CD4-positive, alpha-beta memory T cell (primary cell): ENCODE measurements at places on chromosomes 5 and 9. TPM values are rescaled to one million over a fixed set of nuclear protein-coding genes. Genes with fewer than 3 reads are reported as not detected.

GRCh38 chr5:78377056-78377717 is 16.8 kb downstream of the SCAMP1 start:
- DNase-seq = no peak

The SLC2A6 gene
- total RNA-seq = 2.5 TPM

DNA sequence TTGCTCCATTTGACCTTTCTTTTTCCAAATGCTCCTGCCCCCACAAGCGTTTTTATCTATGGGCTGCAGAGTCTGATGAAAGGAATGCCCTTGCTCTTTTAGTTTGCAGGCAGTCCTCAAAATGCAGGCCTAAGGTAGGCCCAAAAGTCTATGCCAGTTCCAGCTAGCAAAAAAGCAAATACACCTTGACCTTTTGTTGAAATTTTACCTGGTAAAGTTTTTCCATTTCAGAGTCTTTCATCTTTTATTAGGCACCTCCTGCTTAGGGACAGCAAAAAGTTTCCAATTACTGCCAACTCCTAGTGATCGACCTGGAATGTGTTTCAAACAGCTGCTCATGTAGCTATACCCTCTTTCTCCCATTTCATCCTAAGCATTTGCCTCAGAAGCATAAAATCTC is 2.7 kb upstream of the LEAP2 start:
- no peak for DNase-seq

- no peak for DNase-seq
Measured at GRCh38 chr5:72812488-72812887, 4.0 kb upstream of the TNPO1 start.

The IER5L gene
- 3.1 TPM for total RNA-seq

- no peak for DNase-seq
Measured at GRCh38 chr5:163609910-163610309, 104.5 kb downstream of the MAT2B start.

DNA sequence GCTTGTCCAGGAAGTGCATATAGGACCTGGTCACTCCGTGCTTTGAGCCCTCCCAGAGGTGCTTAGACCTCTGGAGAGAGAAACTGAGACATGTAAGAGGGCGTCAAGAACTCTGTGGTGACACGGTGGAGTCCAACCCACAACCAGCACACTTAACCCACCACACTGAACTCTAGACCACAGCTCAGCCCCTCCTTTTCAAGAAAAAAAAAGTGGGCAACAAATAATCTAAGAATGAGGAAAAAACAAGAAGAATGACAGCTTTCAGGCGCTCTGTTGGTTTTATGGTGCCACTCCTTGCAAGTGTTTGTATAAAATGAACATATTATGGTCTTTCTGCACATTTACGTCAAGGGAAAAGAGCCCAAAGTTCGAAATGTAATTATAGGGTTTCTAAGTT is 50.2 kb upstream of the SNAPC3 start:
- DNase-seq = no peak

DNA sequence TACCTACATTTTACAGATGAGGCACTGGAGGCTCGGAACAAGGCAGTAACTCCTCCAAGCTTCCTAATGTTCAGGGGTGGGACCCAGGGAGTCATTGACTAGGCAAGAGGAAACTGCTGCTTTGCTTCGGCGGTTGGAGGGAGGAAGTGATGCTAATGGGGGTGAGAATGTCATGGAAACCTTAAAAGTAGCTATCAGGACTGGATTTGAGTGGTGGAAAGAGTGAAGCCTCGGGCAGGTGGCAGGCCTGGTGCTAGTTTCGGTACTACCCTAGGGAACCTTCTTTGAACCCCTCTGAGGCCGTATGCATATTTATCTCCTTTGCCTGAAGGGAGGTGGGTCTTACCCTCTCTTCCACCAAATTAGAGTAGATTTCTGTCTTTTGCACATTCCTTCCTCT is 1.6 kb downstream of the BSPRY start:
- no peak for DNase-seq

The SMARCA2 gene
- total RNA-seq = 245 TPM

The NPR2 gene
- 15.9 TPM for total RNA-seq

DNA sequence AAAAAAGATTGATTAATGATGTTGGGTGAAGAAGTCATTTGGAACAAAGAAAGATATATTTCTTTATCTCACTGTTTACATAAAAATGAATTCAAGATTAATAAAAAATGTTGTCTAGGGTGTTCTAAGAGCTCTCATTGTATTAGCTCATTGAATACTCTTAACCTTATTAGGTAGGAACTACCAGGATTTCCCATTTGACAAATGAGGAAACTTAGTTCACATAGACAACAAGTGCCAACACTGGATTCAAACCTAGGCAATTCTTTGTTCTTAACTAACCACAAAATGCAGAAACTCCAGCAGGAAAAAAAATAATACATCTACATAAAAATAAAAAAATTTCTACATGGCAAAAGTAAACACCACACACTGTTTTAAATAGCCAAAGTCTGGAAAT is 175.8 kb downstream of the RAPGEF6 start:
- no peak for DNase-seq

GRCh38 chr5:54570916-54571315 is 53.4 kb downstream of the SNX18 start:
- DNase-seq = no peak

DNA sequence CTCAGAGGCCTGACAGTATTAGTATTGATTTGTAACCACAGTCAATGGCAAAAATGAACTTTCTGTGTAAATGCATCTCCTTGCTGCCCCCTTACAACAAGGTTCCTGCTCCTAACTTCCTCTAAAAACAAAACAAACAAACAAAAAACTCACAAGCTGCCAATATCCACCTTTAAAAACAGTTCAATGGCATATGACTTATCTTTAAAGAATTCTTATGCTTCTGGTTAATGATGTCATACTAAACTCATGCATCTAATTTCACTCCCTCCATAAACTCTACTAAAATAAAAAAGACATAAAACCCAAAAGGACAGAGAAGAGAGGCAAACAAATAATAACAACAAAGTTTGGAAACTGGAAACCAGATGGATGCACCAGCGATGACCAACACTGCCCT is 9.0 kb upstream of the OR1N1 start:
- no peak for DNase-seq

- DNase-seq = no peak
Measured at GRCh38 chr9:115032296-115032695, 85.7 kb downstream of the TNC start.

The REEP2 gene
- total RNA-seq = not detected

- no peak for DNase-seq
Measured at GRCh38 chr9:127018935-127019334, 103.5 kb downstream of the ANGPTL2 start.

The ASS1 gene
- not detected for total RNA-seq

The ZNF883 gene
- 0.72 TPM for total RNA-seq

DNA sequence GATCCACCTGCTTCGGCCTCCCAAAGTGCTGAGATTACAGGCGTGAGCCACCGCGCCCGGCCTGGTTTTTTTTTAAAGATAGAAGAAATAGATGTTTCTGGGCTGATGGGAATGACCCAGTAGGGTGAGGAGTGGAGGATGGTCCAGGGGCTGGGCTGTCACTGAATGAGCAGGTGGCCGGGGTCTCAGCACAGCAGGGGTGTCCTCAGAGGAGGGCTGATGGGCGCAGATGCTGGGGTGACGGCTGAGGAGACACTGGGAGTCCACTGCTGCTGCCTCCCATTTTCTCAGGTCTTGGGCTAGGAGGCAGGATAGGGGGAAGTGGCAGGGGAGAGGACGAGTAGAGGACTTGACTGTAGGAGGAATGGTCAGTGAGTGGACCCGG is 2.3 kb upstream of the TOR4A start:
- no peak for DNase-seq

- DNase-seq = no peak
Measured at GRCh38 chr5:54390015-54390414, 65.5 kb upstream of the HSPB3 start.

GRCh38 chr5:158414780-158415179 is 555.8 kb upstream of the CLINT1 start:
- no peak for DNase-seq

DNA sequence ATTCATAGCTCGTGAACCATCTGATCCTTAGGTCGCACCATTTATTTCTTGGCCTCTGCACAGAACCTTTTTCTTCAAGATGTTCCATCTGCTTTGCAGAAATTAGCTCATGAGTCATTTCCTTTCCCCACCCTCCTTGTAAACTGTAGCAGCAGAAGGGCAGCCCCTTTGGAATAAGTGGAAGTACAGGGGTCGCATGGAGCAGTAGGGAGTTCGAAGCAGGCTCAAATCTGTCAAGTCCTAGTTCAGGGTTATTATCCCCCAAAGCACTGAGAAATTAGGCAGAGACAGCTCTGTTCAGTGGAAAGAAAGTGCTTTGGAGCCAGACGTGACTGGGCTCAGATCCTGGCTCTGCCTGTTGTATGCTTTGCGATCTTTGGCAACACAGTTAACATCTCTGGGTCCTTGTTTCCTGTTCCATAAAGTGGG is 84.2 kb downstream of the SGCD start:
- DNase-seq = no peak

The UGT3A1 gene
- total RNA-seq = not detected

The CDK9 gene
- 127 TPM for total RNA-seq

The PCDHB14 gene
- 0.14 TPM for total RNA-seq
